HuH-7.5 (cell line): ENCODE measurements at places on chromosomes 2 and 18.
A peak's percentile ranks its signal among the peaks of the same experiment; 100 is the strongest.

GRCh38 chr2:66536997-66537396 is 102.1 kb downstream of the MEIS1 start:
- no peak for DNase-seq

- peak; percentile 78 for DNase-seq
These were observed 45.8 kb downstream of the PTPN2 start for GRCh38 chr18:12838178-12838634.

DNA sequence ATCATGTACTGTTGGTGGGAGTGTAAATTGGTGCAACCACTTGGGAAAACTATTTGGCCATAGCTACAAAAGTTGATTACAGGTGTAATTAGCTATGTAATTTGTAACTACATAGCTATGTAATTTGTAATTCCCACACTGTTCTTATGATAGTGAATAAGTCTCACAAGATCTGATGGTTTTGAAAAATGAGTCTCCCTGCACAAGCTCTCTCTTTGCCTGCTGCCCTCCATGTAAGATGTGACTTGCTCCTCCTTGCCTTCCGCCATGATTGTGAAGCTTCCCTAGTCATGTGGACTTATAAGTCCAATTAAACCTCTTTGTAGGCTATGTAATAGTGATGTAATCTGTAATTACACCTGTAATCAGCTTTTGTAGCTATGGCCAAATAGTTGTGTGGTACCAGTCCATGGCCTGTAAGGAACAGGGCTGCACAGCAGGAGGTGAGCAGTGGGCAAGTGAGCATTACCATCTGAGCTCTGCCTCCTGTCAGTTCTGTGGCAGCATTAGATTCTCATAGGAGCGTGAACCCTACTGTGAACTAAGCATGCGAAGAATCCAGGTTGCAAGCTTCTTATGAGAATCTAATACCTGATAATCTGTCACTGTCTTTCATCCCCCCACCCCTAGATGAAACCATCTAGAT is 133.7 kb upstream of the COPS8 start:
- DNase-seq = no peak

- no peak for DNase-seq
These were observed 1.1 kb upstream of the TMEM185B start for GRCh38 chr2:120224256-120224655.

- DNase-seq = no peak
These were observed 490.9 kb downstream of the FBXO15 start for GRCh38 chr18:73656691-73657090.

- DNase-seq = no peak
These were observed 630.7 kb downstream of the DCC start for GRCh38 chr18:52970686-52971085.

- DNase-seq = no peak
These were observed 6.2 kb downstream of the COPS8 start for GRCh38 chr2:237091779-237092436.

DNA sequence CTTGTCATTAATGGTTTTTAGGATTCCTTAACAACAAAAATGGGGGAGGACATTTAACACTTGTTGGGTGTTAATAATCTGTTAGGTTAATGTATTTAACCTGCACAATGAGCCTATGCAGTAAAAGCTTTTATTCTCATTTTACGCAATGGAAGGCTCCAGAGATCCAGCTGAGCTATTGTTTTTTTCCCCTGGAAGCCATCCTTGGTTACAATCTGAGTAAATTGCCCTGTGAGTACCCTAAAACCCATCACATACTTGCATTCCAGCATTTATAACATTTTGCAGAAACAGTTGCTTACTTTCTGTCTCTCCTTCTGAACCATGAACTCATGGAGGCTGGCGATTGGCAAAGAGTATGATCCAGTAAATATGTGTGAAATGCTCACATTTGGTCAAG is 30.2 kb upstream of the DOCK10 start:
- DNase-seq = no peak

DNA sequence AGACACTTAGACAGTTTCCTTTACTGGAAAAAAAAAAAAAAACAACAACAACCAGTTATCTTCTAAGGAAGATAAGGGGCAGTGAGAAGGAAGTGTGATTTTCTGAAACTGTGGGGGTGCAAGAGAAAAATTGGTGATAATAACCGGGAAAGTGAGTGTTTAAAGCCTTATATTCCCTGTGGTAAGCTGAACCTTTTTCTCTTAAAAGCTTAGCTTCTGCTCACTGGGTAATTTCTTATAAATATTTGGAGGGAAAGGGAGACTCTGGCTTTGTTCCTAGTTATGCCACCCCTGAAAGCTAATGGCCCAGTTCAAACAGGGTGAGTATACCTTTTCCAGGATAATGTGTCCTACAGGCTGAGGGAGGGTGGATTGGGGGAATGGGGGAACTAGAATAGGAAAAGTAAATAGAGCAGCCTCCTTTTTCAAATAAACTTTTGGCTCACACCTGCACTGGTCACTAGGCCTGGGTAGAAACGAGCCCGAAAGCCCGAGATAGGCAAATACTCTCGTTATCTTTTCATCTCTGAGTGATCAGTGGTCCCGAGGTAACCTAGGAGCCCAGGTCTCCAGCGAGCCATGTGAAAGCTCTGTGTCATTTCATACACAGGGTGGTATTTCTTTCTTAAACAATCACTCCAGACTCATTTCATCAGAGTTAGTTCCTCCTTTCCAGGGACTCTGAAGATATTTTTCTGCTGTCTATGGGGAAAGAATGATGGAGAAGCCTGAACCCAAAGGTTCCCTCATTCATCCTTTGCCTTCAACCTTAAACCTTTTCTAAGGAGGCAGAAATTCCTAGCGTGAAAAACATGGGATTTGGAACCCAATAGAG is 15.5 kb upstream of the SRBD1 start:
- no peak for DNase-seq

GRCh38 chr2:207847807-207848544 is 78.3 kb upstream of the FZD5 start:
- DNase-seq = no peak

- no peak for DNase-seq
These were observed 223.9 kb downstream of the MYT1L start for GRCh38 chr2:2107141-2107540.

DNA sequence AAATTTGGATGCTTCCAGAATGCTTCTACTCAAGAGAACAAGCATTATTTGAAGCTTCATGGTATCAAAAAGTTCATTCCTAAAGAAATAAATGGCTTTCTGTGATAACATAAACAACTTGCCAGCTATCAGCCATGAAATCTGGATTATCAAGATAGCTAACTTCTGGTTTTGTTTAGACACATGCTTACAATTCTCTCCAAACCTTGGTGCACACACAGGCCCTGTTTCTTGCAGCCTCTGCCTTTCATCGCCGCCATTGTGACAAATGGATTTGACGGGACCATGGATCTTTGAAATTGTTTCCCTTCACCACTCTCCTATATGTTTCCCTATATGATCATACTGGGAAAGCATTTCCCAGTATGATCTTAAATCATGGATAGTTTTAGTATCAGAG is 47.9 kb upstream of the CABLES1 start:
- no peak for DNase-seq

GRCh38 chr2:188292348-188293239 is 920 bp downstream of the GULP1 start:
- DNase-seq = peak; percentile 24

- no peak for DNase-seq
These were observed 3.5 kb upstream of the TRAPPC8 start for GRCh38 chr18:31946305-31947046.

GRCh38 chr2:109032229-109032820 is 43.3 kb upstream of the EDAR start:
- DNase-seq = no peak

DNA sequence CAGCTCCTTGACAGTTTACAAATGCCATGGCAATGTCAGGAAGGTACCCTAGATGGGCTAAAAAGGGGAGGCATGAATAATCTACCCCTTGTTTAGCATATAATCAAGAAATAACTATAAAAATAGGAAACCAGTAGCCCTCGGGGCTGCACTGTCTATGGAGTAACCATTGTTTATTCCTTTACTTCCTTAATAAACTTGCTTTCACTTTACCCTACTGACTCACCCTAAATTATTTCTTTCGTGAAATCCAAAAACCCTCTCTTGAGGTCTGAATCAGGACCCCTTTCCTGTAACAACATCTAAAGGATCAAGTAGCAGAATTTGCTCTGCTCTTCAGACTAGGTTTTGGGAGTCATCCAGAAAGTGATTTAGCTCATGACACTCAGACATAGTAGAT is 43.7 kb downstream of the CD8B2 start:
- no peak for DNase-seq

DNA sequence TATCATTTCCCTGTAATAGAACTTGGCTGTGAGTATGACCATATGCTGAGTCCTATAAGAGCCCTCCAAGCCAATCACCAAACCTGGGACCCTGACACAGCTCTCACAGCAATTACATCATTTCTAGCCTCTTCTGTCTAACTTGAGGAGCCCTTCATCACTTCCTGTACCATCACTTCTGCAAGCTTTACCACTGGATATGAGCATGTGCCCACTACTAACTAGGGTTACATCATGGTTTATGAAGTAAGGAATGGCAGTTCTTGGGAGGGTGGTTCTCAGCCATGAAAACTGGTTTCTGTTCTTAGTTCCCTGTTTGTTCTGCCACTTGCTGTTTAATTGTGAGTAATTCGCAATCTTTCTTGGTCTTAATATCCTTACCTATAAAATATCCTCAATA is 31.0 kb upstream of the EPB41L3 start:
- DNase-seq = no peak

- no peak for DNase-seq
These were observed 7.1 kb upstream of the EPAS1 start for GRCh38 chr2:46290078-46290477.

DNA sequence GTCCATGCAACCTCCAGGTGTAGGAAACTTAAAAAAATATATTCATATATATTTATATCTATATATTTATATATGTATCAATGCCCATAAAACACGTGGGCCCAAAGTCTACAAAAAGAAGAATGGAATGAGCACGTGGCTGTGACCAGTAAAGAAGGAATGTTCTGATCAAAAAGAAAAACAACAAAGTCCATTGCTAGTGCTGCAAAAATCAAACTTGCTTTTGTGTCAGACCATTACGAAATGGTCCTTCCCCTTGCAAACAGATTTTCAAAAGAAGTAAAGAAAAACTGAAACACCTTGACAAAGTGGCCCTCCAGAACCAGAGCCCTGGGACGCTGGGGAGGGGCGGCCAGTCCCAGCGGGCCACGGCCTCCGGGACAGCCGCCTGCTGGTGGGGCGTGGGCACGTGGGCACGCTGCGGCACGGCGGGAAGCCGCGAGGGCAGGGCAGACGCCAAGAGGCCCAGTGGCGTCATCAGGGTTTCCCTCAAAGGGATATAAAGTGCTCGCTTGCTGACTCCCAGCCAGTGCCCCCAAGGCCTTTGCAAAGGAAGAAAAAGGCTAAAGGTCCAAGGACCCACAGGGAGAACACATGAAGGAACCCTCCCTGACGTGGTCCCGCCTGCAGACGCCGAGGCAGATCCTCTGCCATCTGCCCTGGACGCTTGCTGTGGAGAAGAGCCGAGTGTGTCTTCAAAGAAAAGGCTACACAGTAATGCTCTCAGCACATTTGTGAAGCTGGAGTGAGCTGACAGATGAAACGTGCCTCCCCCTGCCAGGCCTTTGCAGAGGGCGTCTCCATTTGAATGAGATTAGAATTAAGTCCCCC is 201.8 kb downstream of the TWIST2 start:
- no peak for DNase-seq

GRCh38 chr2:218129458-218130135 is 3.8 kb downstream of the CXCR2 start:
- DNase-seq = no peak

DNA sequence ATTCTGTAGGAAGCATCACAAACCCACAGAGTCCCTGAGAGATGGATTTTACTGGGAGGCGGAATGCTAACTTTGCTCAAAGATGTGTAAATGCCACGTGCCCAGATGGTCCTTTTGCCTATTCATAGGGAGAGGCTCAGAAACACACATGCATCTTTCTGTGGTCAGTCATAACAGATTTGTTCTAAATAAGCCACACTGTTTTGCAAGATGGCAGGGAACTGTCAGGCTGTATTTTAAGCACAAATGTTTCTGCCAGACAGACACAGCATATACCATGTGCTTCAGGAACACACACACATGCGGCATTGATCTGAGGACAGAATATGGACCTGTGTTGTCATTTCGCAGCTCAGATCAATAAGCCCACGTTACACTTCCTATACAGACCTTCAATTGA is 312.0 kb downstream of the GPD2 start:
- DNase-seq = no peak

DNA sequence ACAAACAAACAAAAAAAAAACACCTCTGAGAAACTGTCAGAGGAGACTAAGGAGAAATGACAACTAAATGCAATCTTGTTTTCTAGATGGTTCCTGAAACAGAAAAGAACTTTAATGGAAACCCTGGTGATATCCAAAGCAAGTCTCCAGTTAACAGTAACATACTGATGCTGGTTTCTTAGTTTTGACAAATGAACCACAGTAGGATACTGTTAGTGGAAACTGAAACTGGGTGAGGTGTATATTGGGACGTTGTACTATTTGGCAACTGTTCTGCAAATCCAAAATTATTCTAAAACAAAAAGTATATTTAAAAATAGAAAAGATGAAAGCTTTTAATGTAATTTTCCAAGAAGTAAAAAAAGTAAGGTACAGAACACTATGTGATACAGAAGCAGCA is 11.4 kb downstream of the SESTD1 start:
- DNase-seq = no peak

DNA sequence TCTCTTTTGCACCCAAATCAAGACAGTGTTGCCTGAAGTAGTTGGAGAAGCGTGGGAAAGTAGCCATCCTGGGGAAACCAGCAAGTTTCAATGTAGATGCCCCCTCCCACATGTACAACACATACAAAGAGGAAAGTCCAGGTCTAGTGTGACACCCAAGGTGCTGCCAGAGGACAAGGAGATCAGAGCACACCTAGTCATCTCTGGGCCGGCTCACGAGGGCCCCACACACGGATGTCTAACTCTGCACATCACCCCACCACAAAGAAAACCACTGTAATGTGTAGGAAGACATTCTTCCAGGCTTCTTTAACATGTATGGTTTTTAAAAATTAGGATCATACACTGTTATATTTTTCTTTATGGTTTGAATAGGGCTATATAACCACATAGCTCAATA is 21.6 kb downstream of the PARD6G start:
- DNase-seq = no peak

GRCh38 chr2:53998834-53999233 is 28.0 kb upstream of the PSME4 start:
- DNase-seq = no peak

DNA sequence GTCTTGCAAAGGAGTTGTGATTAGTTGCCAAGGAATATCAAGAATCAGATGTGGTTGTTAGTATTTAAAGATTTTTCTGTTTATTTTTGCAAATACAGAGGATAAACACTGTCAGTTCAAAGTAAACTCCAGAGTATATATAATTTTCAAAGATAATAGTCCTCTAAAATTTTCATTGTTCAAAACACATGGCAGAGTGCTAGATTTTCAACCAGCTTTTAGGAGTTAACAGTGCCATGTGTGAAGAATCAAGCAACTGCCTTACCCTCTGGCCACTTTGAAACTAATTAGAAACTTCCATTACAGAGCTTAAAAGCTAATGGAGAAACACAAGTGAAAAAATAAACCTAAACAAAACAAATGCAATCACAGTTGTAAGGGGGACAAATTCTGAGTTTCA is 1605.6 kb upstream of the ZEB2 start:
- DNase-seq = no peak

GRCh38 chr18:231563-231962 is 36.3 kb downstream of the THOC1 start:
- DNase-seq = no peak

- DNase-seq = no peak
These were observed 727.6 kb upstream of the SOX11 start for GRCh38 chr2:4964579-4964978.

GRCh38 chr18:29003194-29003593 is 826.3 kb upstream of the CDH2 start:
- DNase-seq = no peak
